ENCODE measurements at places on chromosomes 12 and 14.

GRCh38 chr14:53545217-53545616 lies 392.1 kb upstream of the DDHD1 start:
- no peak for DNase-seq

DNA sequence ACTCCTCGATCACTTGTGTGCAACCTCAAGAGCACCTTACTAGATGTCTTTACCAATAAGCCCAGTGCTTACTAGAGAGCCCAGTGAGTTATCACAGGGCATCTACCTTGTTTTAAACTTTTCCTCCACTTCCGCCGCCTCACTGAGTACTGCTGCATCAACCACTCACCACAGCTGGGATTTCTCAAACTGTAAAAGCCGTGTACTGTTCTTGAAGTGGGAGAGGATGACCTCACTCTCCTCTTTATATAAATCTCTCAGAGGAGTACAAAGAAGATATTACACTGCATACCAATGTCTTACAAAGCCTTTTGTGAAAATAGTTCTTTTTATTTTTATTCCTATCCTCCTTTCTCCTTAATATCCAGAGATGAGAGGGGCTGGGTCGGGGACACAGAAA lies 94.1 kb downstream of the PLCZ1 start:
- DNase-seq = no peak

DNA sequence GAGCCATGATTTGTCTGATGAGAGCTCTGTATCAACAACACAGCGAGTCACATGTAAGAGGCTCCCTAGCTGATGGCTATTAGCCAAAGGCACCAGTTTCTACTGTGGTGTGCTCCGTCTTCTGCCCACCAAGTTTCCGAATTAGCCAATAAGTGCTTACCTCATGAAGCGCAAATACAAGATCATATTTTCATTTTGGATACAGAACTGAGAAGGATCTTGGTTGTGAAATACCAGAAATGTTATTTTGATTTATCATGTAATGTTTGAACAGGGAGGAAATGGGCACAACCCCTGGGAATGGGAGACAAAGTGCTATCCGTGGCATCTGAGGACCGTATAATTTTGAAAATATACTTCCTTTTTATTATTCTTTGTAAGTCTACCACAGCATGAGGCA lies 234.3 kb downstream of the DACT1 start:
- DNase-seq = no peak

- no peak for DNase-seq
Measured at GRCh38 chr14:75610834-75611233, 32.4 kb downstream of the FLVCR2 start.

DNA sequence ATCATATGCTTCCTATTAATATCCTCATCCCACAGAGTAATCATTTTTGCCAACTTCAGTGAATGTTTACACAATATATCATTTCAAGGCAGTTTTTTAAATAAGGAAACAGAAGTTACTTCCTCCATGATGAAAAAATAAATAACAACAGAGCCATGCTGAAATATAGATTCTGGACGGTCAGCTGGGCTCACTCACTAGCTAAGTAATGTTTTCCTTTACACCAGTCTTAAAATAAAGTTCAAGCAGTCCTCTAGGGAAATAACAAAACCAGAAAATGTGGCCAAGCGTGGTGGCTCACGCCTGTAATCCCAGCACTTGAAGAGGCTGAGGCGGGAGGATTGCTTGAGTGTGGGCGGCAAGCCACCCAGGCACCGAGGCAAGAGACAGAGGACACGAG lies 28.7 kb downstream of the AICDA start:
- DNase-seq = no peak

DNA sequence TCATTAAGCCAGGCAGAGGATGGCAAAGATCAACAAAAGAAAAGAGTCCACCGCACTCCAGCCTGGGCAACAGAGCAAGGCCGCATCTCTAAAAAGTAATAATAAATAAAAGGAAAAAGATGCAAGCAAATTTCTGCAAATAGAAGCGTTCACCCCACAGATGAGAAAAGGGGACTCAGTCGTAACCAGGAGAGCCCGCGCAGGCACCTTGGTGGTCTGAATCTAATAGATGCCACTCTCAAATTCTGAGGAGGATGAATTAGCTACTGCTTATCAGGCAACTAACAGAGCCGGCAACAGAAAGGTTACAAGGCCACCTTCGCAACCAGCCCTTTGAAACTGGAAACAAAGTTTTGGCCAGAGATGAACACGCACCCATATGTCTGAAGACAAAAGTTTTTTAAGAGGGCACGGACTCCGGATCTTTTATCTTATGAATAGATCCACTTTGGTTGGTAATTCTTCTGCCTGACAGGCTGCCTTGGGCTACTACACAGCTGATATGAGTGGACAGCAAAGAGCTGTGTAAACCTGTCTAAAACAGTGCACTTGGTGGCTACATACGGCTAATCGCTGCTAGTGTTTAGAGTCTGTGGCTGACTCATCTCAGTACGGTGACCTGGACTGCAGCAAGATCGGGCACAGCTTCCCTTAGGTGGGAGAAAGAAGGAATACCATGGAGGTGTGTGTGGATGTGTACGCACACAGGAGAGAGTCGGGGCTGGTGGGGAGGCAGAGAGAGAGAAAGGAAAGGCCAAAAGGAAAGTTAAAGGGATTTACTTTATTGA lies 32.9 kb upstream of the TTC7B start:
- no peak for DNase-seq

DNA sequence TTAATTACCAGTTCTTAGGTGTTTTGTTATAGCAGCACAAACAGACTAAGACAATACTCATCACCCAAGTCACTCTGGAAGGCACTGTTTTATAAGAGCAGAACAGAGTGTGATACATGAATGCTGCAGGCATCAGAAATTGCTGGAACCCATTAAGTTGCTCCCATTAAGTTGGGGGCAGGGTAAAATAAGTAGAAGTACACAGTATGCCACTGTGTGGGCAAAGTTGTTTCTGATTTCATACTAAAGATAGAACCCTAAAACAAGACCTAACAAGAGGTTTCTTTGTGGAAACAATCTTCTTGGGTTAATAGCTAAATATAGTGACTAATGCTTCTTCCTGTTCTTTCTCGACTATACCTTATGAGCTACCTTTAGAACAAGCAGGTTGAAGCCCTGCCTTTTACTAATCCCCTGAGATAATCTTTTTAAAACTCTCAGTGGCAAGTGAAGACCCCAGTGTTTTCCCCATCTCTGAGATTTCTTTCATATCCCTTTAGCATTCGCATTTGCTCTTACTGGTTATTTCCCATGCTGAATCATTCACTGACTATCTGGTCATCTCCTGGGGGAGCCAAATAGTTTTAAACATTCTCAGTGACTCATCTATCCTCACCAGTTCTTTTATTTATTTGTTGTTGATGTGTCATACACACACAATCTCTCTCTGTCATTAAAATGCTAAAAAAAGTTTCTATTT lies 52.3 kb downstream of the SOCS2 start:
- no peak for DNase-seq

- DNase-seq = no peak
Measured at GRCh38 chr14:22908601-22909000, 10.3 kb downstream of the RBM23 start.

- no peak for DNase-seq
Measured at GRCh38 chr12:11656550-11656949, 7.1 kb downstream of the ETV6 start.

DNA sequence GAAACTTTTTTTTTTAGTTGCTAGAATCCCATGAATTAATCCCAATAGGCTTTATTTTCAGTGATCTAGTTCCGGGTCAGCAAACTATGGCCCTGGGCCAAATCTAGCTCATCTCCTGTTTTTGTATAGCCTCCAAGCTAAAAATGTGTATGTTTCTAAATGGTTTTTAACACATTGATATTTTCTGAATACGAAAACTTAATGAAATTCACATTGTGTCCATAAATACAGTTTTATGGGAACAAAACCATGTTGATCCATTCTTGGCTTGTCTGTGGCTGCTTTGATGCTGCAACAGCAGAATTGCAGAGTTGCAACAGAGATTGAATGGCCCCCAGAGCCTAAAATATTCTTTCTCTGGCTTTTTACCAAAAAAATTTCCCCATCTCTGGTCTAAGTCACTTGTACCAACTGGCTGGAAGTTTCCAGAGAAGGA lies 47.5 kb downstream of the ZNF664 start:
- DNase-seq = no peak

DNA sequence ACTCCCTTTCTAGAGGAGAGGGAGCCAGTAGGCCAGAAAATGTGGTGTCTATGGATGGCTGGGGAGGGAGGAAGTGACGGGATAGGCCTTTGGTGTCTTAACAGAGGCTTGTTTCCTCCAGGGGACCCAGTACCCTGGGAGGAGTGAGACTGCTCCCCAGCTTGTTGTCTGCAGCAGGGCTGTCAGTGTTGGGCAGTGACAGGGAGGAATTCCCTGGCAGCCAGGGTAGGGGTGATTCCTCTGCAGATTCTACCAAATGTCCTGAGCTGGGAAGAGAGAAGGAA lies 64.0 kb downstream of the GALNT16 start:
- no peak for DNase-seq

DNA sequence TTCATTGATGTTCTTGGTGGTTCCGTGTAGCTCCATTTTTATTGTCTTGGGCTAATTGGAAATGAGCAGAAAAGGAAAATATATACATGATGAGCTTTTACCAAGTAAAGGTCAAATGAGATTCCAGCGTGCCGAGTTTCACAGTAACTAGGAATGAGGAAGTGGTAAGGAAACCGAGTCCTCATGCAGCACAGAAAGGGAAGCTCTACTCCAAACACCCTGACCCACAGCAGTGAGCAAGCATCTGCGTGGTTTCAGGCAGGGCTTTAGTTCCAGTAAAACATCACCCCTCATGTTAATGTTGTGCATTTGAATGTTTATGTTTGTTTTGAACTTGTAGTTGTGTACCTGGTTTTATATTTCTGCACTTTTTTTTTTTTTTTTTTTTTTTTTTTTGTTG lies 208.0 kb downstream of the SLC41A2 start:
- peak; percentile 85 for DNase-seq

GRCh38 chr14:93912782-93913181 lies 14.4 kb upstream of the FAM181A start:
- DNase-seq = no peak

DNA sequence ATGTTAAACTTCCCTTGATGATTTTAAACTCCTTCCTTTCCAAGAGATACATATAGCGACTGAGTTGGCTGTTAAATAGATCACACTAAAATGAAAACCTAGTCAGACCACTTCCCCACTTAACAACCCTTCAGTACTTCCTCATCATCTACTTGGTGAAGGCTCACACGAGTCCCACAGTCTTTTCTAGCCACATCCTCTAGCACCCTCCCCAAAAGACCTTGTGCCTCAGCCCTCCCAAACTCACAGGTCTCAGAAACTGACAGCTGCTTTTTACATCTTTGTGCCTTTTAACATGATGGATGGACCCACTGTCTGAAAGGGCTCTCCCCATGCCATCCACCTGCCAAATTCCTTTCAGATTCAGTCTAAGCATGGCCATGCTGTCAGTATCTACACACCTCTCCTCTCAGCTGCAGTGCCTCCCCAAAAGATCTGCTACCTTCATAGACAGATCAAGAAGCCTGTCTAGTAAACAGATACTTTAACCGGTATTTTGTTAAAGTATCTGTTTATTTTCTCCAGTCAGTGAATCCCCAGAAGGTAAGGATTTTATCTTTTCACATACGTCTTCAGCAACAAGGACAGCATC lies 65.1 kb upstream of the GPHB5 start:
- DNase-seq = peak; percentile 56

- no peak for DNase-seq
Measured at GRCh38 chr14:94016446-94016976, 9.6 kb upstream of the OTUB2 start.

DNA sequence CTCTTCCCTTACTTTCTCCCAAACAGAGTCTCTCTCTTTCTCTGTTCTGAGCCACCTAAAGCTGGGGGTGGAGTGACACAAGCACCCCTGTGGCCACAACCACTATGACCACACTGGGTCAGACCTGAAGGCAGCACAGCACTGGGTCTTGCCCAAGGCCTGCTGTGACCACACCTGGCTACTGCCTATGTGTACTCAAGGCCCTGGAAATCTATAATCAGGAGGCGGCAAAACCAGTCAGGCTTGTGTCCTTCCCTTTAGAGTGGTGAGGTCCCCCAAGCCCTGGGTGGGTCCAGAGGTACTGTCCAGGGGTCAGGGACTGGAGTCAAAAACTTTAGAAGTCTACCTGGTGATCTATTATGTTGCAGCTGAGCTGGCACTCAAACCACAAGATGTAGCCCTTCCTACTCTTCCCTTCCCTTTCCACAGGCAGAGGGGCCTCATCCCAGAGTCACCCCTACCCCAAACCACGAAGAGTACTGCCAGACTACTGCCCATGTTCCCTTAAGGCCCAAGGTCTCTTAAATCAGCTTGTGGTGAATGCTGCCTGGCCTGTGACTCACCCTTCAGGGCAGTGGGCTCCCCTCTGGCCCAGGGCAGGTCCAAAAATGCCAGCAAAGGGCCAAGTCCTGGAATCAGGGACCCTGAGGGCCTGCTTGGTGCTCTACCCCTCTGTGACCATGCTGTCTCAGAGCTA lies 179.8 kb upstream of the DYRK2 start:
- no peak for DNase-seq

Measured in KBM-7 (cell line).